NCI-H1436 treated with DMSO at 0.1 percent for 48 hours (cell line): ENCODE measurements at places on chromosomes 7 and 10.

DNA sequence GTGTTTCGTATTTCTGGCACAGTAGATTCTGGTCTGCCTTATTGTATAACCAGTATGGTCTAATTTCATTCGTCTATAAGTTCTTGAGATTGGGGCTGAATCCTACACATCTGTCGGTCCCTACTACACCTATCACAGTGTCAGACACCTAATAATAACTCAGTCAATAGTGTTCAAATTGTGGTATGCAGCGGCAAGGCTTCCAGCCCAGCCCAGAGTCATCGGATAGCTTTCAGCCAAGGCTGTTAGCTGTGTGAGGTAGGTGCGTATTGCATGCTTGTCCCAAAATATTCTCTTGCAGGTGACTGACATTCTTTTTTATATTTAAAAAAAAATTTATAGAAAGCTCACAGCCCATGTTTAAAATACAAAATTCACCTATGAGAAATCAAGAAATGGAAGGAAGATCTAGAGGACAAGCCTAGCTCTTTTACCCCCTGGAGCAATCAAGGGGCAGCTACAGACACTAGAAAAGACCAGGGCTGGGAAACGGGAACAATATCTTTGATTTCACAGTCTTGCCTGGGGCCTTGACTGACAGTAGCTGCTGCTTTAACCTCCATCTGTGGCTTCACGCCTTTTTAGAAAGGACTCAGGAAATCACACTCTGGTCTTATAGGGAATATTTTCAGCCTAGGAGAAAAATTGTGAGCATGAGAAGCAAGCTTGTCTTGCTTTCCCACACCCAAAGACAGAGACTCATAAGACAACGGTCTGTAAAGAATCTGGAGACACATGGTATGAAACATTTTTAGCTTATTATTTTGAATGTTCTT, 9.5 kb upstream of the ASB4 start:
- no peak for DNase-seq

- DNase-seq = no peak
Observed at GRCh38 chr7:76073335-76073990, 25.6 kb downstream of the MDH2 start.

- no peak for DNase-seq
Observed at GRCh38 chr7:1238931-1239802, 6.5 kb downstream of the UNCX start.

GRCh38 chr7:120030876-120031275, 242.1 kb upstream of the KCND2 start:
- no peak for DNase-seq

GRCh38 chr10:32605787-32606186, 159.8 kb downstream of the CCDC7 start:
- no peak for DNase-seq

DNA sequence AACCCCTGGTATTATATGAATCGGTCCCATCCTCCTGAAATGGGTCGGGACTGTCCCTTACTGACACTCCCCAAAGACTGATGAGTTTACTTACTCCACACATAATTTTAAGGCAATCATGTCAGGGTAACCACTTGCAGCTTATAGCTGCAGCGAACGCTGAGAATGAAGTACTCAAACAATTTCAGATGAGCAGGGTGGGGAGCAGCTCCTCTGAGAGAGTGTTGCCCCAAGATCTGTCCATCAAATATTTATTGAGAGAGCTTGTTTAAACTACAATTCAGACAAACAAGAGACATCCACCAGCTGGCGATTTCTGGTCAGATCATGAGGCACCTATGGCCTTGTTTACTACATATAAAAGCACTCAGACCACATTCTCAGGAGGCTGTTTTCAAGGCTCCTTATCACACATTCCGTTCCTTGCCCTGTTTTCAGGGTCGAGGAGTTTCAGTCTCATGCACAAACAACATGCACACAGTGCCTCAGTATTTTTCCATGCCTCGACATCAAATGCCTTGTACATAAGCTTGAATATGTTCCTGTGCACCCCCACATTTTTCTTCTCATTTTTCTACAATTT, 80.1 kb downstream of the THSD7A start:
- no peak for DNase-seq

DNA sequence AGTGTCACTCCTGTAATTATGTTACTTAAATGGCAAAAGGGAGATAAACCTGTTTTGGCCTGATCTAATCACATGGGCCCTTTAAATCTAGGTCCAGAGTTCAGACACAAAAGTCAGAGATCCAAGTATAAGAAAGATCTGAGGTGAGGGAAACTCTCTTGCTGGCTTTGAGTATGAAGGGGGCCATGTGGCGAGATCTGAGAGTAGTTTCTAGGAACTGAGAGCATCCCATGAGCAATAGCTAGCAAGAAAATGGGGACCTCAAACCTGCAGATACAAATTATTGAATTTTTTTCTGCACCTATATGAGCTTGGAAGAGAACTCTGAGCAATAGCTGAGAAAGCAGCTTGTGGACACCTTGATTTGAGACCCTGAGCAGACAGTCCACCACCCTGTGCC, 27.6 kb downstream of the ANKRD7 start:
- DNase-seq = no peak

GRCh38 chr7:136692221-136692620, 176.2 kb upstream of the CHRM2 start:
- no peak for DNase-seq

DNA sequence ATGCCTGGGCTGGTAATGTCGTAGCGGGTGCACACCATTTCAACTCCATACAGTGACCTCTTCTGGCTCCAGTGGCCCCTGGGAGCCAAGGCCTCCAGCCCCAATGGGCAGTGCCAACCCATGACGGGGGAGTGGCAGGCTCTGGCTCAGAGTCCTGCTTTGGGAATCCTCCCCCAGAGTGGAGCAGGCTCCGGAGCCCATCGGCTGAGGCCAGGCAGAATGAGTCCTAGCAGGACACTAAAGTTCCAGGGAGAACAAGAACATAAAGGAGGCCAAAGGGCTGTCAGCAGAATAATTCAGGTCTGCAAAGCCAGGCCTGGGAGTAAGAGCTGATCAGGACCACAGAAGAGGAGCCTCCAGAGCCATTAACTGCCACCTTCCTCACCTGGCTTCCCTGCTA, 33.3 kb downstream of the LBX1 start:
- DNase-seq = no peak
